ENCODE measurements at places on chromosomes 5 and 9.

GRCh38 chr5:93164690-93165089 lies 416.3 kb downstream of the NR2F1-AS1 start:
- no peak for DNase-seq

GRCh38 chr5:119074419-119074818 lies 3.5 kb downstream of the DMXL1 start:
- no peak for DNase-seq

- DNase-seq, result no peak
Measured at GRCh38 chr9:104389341-104389740, 114.7 kb upstream of the OR13F1 start.

DNA sequence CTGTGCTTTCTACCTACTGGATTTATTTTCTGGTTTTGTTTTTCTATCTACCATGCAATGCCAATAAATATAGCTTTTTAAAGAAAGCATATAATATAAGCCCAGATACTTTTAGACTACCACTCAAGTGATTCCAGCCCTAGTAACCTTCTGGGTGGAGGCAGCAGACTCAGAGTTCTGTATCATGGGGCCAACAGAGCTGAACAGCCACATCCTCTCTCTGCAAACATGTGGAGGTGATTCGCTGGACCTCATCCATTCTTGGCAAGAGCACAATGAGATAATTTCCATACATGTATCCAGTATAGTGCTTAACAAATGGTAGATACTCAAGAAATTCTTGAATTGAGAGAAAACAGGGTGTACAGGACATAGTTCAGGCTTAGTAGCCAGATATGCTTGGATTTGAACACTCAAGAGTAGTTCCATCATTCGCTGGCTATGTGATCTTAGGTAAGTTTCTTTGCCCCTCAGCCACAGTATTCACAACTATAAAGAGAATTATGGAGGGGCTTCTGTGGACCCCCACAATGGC lies 124.5 kb downstream of the ASTN2 start:
- DNase-seq, result no peak

DNA sequence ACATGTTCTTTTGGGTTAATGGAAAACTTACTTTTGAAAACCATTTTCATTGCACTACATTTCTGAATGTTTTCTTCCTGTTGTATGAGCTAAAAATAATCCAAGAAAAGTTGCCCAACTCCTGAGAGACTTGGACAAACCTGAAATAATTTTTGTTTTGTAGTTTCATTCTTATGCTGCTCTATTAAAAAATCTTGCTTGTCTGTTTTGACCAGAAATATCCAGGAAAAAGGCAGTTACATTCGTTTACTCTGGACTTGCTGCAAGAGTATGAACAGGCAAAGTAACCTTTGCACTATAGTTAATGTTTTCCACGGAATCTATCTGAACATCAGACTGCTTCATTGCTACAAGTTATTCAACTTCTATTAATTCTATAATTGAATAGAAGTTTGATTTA lies 200.1 kb upstream of the DAB2 start:
- DNase-seq, result no peak

DNA sequence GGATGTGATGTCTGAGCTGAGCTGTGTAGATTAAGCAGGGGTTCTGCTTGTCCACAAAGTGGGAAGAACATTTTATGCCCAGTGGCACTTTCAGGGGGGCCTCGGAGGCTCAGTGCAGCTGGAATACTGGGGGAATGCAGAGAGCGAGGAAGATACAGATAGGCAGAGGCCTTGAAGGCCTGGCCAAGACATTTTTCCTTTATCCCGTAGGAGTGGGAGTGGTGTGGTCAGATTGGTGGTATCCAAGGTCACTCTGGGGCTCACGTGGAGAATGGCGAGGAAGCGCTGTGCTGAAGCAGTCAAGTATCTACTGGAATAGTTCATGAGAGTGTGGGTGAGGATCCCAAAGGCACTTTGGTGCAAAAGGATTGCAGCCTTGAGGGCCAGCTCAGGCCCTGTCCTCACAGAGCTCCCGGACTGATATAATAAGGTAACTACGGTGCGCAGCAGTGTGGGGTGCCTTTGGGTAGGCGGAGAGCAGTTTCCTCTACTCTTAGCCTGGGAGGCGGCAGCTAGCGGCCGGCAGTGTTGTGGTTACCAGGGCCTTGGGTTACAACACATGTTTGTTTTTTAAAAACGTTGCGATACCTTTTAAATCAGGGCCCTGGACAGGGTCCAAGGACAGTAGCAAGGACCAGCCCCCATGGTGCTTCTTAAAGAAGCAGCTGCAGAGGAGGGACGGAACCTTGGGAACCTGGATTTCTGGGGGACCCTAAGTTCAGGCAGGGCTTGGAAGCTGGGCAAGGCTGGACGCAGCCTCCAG lies 10.8 kb upstream of the CCDC69 start:
- DNase-seq, result no peak

DNA sequence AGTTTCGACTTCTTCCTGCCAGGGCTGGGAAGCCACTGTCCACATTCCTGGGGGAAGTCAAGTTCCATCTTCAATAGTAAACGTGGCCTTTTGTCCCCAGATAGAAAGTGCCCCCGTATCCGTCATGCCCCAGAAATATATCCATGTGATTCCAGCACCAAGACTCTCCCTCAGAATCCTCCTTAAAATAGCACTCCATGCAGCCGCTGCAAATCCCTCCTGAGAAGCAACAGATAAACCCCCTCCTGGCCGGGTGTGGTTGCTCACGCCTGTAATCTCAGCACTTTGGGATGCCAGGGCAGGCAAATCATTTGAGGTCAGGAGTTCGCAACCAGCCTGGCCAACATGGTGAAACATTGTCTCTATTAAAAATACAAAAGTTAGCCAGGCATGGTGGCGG lies 126.1 kb downstream of the OLFM1 start:
- no peak for DNase-seq

DNA sequence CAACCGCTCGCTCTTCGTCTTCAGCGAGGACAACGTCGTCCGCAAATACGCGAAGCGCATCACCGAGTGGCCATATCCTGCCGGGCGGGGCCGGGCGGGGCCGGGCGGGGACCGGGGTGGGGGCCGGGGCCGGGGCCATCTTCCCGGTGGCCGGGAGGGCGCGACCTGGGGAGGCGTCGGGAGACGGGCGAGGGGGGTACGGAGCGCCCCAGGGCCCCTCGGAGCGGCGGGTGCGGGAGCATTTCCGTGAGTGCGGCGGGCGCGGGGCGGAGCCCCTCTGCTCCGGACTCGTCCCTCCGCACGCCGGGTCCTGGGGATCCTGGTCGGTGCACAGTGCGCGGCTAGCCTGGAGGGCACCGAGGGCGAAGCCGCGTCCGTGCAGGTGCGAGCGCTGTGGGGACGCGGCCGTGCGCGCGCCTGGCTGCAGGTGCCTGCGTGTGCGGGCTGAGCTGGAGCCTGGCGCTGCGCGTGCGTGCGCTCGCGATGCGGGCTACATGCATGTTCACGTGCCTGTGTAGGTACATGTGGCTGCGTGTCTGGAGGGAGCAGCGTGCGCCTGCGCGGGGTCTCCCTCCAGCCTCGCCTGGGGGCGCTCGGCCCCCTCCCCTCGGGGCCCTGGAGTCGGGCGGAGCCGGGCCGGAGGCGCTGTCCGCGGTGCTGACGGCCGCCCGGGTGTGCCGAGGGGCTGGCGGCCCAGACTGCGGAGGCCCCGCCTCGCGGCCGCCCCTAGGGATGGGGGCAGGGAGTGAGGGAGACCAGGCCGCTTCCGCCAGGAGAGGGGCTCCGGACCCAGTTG lies 762 bp downstream of the CACNA1B start:
- peak; percentile 23 for DNase-seq

DNA sequence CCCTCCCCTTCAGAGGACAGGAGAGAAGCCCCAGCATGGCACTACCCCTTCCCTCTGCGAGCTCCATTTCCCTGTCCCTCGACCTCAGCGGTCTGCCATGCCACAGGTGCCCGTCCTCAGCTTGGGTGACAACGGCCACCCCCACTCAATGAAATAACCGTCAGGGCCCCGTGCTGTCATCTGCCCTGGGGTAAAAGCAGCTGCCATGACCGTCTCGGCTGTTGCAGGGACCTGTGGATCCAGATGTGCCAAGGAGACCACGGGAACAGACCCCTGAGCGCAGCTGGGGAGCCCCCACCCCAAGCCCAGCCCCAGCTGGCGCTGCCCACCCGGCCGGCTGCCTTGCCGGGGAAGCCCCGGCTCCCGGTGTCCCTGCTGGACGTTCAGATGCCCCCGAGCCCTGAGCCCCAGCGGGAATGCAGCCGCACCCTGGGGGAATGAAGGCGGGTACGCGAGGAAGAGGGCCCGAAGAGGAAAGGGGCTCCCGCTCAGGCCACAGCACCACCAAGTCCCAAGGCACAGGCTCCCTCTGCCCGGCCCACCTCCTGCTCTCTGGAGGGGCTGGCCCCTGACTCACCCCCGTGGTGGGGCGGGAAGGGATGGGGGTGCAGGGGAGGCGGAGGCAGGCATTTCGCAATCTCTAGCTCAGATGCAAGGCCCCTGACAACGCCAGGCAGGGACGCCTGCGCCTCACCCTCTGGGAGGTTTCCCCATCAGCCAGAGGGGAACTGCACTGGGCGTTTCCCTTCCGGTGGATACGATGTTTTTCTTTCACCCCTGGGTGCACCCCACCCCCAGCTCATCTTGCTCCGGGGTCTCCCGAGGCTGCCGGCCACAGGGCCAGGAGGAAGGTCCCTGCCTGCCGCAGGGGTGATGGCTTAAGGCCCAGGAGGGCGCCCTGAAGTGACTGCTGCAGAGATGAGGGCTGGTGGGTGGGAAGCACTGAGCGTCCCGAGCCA lies 49.2 kb downstream of the NACC2 start:
- no peak for DNase-seq

All from T-helper 2 cell treated with Interferon-gamma antibody and Interleukin-4, amounts not matched to agents 5 μg/mL and 100 μg/mL, for 36 hours (primary cell).